ENCODE measurements at places on chromosomes 16 and 17. TPM values are rescaled to one million over a fixed set of nuclear protein-coding genes. Genes with fewer than 3 reads are reported as not detected.

TMEM238L gene
- not detected for total RNA-seq

- no peaks in the 10 kb centered on the region for H3K27me3 ChIP-seq
- no peaks in the 10 kb centered on the region for H3K4me1 ChIP-seq
- H3K27ac ChIP-seq = peak overlapping the region; percentile 7
- peaks cover 3% of the 10 kb centered on the region for H3K36me3 ChIP-seq
- H3K4me3 ChIP-seq = no peak overlapping the region
Measured at GRCh38 chr16:4358831-4359561, 7.9 kb upstream of the PAM16 start.

GRCh38 chr16:15593235-15593634, 49.7 kb downstream of the MARF1 start:
- H3K27me3 ChIP-seq = no peaks in the 10 kb centered on the region
- H3K27ac ChIP-seq = peak overlapping the region; percentile 32
- H3K4me1 ChIP-seq = no peaks in the 10 kb centered on the region
- H3K36me3 ChIP-seq = peaks cover 12% of the 10 kb centered on the region
- DNase-seq = no peak

- no peak overlapping the region for H3K4me3 ChIP-seq
- no peaks in the 10 kb centered on the region for H3K4me1 ChIP-seq
- H3K27me3 ChIP-seq = no peaks in the 10 kb centered on the region
Measured at GRCh38 chr16:54068212-54068611, 218.4 kb downstream of the IRX3 start.

DNA sequence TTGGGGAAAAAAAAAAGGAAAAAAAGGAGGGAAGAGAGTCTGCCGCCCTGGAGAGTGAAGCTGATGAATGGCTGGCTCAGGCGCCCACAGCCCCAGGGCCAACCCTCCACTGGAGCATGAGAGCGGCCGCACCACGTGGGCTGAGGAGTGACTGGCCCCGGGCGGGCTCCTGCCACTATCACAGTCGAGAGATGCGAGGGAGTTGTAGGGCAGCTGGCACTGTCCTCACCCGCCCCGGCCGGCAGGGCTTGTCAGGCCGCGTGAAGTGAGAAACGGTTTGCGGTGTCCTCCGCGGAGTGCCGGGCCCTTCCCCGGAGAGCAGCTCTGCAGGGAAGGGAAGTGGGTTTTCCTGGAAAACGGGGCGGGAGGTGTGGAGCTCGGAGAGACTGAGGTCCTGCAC, 45.9 kb downstream of the JPH3 start:
- peaks cover 2% of the 10 kb centered on the region for H3K27me3 ChIP-seq
- no peak overlapping the region for H3K4me3 ChIP-seq
- no peak for DNase-seq
- H3K4me1 ChIP-seq = no peaks in the 10 kb centered on the region

DNA sequence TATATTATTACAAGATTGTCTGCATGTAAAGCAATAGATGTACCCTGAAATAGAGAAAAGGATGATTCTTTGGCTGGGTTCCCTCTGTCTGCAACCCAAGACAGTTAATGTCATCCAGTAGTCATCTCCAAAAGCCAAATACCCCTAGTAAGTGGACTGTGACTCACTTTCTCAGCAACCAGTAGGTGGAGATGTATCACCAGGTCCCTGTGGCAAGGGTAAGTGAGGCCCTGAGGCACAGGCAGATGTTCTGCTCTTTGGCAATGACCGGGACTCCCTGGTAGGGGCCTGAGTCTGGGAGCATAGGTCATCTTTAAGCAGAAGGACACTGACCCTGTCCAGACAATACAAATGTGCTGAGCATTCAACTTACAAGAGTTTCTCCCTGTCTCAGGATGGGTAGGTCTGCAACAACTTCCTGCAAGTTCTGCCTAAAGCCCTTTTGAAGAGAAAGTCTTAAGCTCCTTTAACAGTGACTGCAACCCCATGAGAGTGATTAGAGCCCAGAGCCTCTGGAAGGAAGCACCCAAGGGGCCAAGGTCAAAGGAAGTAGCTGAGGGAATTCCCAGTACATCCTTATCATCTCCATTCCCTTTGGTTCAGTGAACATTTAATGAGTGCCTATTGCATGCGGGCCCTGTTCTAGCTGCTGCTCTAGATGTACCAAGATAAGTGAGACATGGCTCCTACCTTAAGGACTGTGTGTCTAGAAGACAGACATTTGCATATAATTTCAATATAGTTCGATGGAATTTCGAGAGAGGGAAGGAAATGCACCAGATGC, 31.9 kb downstream of the PMP22 start:
- peak overlapping the region; percentile 43 for H3K27ac ChIP-seq
- DNase-seq = no peak
- no peaks in the 10 kb centered on the region for H3K27me3 ChIP-seq
- H3K4me1 ChIP-seq = peaks cover 4% of the 10 kb centered on the region

Measured in lung (tissue), 17 donors.